ENCODE measurements at places on chromosomes 13 and 19. TPM values are rescaled to one million over a fixed set of nuclear protein-coding genes. Genes with fewer than 3 reads are reported as not detected.

The ANGPTL4 gene
- 24.1 TPM for polyA plus RNA-seq

The CPT1C gene
- 4.5 TPM for polyA plus RNA-seq

The FFAR1 gene
- not detected for polyA plus RNA-seq

The PCSK4 gene
- 1.7 TPM for polyA plus RNA-seq

The SIGLEC14 gene
- polyA plus RNA-seq = 0.75 TPM

The URAD gene
- polyA plus RNA-seq = not detected

The RUBCNL gene
- 0.36 TPM for polyA plus RNA-seq

The CEACAM3 gene
- 0.07 TPM for polyA plus RNA-seq

The CADM4 gene
- polyA plus RNA-seq = 17.6 TPM

The KIR2DL1 gene
- 0.11 TPM for polyA plus RNA-seq

The PSPN gene
- polyA plus RNA-seq = 0.50 TPM

The METTL21C gene
- polyA plus RNA-seq = not detected

The FGF9 gene
- 3.6 TPM for polyA plus RNA-seq

The RBM26 gene
- polyA plus RNA-seq = 14.5 TPM

The SPRED3 gene
- polyA plus RNA-seq = 0.27 TPM

The SYNGR4 gene
- polyA plus RNA-seq = not detected

The RFPL4A gene
- polyA plus RNA-seq = not detected
